Stimulated activated CD8-positive, alpha-beta memory T cell treated with anti-CD3 and anti-CD28 coated beads, Interleukin-4, amount 100 ng/mL, for 1 hour (primary cell): ENCODE measurements at places on chromosomes 6 and 20.

DNA sequence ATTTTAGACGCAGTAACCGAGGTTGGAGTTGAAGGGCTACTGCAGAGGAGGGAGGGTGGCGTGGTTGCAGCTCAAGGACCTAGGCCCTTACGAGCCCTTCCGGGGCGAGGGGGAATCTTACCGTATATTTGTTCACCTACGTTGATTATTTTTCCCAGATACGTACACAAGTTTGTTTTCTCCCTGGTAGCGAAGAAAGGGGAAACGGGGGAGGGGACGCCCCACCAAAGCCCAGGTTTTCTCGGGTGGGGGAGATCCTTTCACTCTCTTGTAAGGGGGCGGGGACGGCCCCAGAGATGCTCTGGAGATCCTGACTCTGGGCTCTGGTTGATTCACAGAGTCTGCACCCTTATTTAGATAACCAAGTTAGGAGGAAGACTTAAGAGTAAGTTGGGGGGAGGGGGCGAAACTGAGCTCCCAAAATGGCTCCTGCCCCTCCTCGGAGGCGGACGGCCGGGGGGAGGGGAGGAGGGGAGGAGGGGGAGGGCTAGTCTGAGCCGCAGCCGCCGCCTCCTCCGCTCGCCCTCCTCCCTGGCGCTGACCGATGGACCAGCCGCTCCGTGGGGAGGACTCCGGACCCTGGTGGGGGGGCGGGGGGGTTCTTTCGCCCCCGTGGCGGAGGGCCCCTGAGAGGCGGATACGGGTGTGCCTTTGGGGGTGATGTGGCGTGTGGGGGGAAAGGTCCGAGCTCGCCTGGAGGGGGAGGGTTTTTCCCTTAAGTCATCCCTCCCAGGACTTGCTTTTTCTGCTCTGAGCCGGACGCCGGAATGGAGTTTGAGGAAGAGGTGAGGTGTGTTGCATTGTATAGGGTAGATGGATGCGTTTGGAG lies 2.2 kb downstream of the BRD2 start:
- peak; percentile 49 for DNase-seq

- no peak for DNase-seq
Observed at GRCh38 chr20:2752567-2753460, 47.6 kb downstream of the CPXM1 start.

DNA sequence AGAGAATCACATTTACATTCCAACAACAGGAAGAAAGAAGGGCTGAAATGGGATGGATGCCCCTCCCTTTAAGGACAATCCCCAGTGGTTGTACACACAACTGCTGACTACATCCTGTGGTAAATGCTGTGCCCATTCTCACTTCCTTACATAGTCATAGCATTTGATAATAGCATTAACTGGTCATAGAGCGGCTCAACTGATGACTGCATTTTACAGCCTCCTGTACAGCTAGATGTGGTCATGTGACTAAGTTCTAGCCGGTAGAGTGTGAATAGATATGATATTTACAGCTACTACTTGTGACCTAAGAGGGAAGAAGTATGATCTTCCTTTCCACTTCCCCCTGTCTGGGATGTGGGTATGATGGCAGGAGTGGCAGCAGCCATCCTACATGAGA lies 24.7 kb downstream of the KCNK17 start:
- no peak for DNase-seq

DNA sequence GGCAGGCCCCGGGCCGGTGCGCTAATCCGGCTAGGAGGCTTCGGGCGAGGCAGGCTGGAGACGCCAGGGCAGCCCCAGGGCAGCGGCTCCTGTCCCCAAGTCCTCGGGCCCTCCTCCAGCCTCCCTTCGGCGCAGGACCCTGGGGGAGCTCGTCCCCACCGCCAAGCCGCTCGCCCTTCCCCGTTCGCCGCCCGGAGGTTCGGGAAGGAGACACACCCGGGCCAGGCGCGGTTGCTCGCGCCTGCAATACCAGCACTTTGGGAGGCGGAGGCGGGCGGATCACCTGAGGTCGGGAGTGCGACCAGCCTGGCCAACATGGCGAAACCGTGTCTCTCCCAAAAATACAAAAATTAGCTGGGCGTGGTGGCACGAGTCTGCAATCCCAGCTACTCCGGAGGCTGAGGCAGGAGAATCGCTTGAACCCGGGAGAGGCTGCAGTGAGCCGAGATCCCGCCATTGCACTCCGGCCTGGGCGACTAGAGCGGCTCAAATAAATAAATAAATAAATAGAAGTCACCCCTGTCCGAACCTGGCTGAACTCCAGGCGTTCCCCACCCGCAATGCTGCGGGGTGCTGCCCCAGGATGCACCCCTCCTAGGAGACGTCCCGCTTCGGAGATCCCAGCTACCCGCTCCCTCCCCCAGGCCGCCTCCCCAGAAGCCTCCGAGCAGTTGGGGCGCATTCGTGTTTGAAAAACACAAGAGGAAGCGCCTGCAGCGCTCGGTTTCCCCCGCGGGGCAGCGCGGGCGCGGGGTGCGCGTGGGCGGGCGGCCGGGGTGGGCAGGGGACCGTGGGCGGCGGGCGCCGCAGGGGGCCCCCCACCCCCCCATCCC lies 27.5 kb downstream of the SERPINB9 start:
- no peak for DNase-seq

DNA sequence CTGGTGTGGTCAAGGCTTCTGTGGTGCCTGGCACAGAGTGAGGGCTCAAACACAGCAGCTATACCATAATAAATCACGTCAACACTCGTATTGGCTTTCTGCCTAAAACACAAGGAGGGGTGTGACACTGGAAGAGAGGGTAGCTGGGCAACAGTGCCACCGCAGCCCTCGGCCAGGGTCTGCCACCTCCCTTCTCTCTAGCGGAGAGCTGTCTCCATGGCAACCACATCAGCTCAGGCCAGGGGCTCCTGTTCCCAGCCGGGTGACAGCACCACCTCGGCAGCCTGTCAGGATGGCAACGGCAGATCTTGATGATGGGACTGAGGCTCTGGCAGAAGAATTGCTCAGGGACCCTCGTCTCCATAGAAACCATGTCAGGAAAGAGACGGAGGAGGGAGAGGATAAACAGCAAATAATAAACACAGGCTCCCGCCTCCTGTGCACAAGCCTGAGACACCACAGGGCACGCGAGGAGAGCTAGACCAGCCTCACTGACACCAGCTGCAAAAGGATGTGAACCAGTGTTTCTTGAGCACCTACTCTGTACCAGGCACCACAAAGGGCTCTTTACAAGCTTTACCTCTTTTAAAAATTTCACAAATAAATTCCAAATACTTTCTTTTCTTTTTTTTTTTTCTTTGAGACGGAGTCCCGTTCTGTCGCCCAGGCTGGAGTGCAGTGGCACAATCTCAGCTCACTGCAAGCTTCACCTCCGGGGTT lies 50.4 kb upstream of the TLDC2 start:
- no peak for DNase-seq

DNA sequence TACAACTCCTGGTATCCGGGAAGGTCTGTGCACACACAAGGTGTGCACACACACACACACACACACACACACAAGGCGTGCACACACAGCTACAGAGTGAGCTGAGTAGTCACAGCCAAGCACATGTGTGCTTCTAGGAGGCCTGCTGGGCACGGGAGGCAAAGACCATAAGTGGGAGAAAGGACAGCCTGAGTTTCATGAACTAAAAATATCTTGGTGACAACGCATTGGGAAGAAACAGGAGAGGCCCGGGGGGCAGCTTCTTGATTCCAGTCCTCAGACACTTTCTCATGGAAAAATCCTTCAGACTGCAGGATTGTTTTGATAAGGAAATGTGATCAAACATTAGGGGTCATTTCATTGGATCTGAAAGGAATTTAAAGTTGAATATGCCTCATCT lies 2.6 kb downstream of the TRAF3IP2 start:
- DNase-seq: no peak

GRCh38 chr6:67687396-67687795 lies 947.7 kb upstream of the ADGRB3 start:
- DNase-seq: no peak

- no peak for DNase-seq
Observed at GRCh38 chr6:20223141-20223540, 10.9 kb upstream of the MBOAT1 start.

GRCh38 chr6:3635482-3635881 lies 116.0 kb downstream of the PXDC1 start:
- DNase-seq: no peak

GRCh38 chr20:5211803-5212714 lies 85.3 kb downstream of the CDS2 start:
- no peak for DNase-seq

- no peak for DNase-seq
Observed at GRCh38 chr6:151056230-151056907, 183.4 kb upstream of the AKAP12 start.

GRCh38 chr6:116389357-116389756 lies 18.6 kb downstream of the DSE start:
- no peak for DNase-seq

GRCh38 chr6:32991972-32992371 lies 17.4 kb downstream of the HLA-DOA start:
- no peak for DNase-seq

- DNase-seq: no peak
Observed at GRCh38 chr6:78629154-78629721, 238.1 kb upstream of the IRAK1BP1 start.

GRCh38 chr6:23137611-23138010 lies 568.2 kb downstream of the HDGFL1 start:
- no peak for DNase-seq

- no peak for DNase-seq
Observed at GRCh38 chr6:89430201-89430962, 2.6 kb upstream of the ANKRD6 start.

GRCh38 chr6:13851330-13851729 lies 37.0 kb upstream of the MCUR1 start:
- no peak for DNase-seq

DNA sequence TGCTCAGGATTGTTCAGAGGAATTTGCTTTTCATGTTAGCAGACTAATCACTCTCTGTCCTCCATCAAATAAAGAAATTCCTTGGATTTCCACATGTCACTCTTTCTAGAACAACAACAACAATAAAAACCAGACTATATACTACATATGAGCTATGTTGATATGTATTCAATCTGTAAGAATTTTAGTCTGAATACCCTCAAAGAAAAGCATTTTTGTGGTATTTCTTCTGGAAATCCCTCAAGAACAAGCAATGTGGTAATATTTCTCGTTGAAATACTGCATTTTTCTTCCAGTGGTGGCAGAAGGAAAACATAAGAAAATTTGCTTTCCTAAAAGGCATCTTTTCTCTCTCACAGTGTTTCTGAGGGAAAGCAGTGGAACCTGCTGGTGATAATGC lies 312.6 kb upstream of the RSPO3 start:
- DNase-seq: no peak

- peak; percentile 4 for DNase-seq
Observed at GRCh38 chr6:151675746-151676459, 131.6 kb upstream of the ESR1 start.

- no peak for DNase-seq
Observed at GRCh38 chr6:7992002-7992815, 72.0 kb downstream of the BLOC1S5 start.

DNA sequence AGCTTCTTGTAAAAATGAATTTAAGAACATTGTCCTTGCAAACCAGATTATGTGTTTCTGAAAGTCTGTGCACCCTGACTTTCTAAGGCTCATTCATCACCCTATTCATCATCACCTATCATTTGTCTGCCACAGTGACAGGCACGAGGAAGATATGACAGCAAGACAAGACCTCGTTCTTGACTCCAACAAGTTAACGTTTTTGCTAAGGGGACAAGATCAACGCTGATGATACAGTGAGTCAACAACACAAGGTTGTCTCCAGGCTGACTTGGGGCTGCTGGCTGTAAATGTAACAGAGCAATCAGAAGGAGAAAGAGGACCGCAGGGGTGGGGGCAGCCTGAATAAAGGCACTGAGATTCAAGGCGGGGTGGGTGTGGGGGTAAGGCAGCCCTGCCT lies 94.2 kb downstream of the FOXC1 start:
- DNase-seq: no peak

- DNase-seq: no peak
Observed at GRCh38 chr20:58458342-58459057, 56.7 kb downstream of the APCDD1L start.

GRCh38 chr6:90610751-90611542 lies 24.1 kb upstream of the MAP3K7 start:
- DNase-seq: no peak

DNA sequence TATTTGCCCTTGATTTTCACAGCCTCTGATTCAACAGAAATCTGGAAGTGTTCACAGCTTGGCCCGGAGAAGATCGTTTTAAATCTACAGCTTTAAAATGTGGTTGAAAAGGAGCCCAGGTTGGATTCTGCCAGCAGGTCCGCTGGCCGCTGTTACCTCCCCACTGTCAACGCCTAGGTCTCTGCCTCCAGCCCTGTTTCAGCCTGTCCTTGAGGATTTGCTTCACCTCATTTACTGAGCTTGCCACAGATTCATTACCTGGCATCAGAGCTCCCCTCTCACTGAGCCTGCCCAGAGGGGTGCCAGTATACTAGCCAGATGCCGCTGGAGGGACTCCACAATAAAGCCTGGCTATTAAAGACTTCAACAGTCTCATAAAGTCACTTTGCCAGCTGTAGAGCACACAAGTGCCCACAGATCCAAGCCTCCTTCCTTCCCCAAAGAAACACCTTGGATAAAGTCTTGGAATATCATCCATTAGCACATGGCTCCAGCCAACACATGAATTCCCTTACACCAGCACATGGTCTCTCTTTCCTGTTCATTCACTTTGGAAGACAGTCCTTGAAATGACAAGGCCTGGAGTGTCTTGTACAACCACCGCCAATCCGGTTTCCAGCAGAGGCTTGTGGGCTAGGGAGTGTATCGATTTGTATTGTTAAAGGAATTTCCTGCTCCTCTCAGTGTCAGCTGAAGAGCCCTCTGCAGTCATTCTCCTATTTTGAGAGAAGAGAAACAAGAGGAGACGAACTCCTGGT lies 9.5 kb upstream of the NR2E1 start:
- DNase-seq: no peak

GRCh38 chr6:50333696-50334095 lies 284.0 kb upstream of the DEFB112 start:
- no peak for DNase-seq

DNA sequence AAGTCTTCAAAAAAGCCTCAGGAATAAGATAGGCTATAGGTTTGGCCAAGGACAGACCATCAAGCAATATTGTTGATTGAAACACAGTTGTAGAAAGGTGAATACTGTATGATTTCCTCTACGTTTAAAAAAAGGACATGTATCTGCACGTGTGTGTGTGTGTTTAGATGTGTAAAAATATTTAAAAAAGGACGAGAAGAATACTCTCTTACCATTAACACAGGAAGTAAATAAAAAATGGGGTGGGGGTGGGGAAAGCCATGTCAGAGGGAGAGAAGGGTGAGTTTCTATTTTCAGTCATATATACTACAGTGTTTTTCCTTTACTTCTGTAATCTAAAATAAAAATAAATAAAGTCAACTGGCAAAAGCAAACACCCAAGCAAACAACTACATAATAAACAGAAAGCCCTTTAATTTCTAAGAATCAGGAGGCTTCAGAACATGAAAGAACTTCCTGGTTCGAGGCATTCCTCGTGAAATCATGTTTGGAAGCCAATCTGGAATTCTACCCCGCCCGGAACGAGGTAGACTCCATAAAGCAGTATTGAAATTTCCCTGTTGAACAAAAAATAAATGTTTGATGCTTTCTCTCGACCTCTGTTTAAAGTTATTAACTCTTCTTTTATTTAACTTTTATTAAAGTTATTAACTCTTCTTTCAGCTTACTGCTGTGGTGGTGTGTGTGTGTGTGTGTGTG lies 158.1 kb upstream of the ZNF217 start:
- DNase-seq: no peak
